Spinal cord (tissue), 10 donors: ENCODE measurements at places on chromosomes 11 and 22. TPM values are rescaled to one million over a fixed set of nuclear protein-coding genes. Genes with fewer than 3 reads are reported as not detected.

The ANO9 gene
- total RNA-seq = 0.22 TPM

The OPCML gene
- 51.1 TPM for total RNA-seq

The OR52I2 gene
- not detected for total RNA-seq

The ADM2 gene
- total RNA-seq = 0.10 TPM

The SMIM38 gene
- 1.2 TPM for total RNA-seq

The OR51B2 gene
- 0.20 TPM for total RNA-seq

The PIWIL4 gene
- 3.4 TPM for total RNA-seq

The NCAM1 gene
- 205 TPM for total RNA-seq

The VPS26B gene
- total RNA-seq = 54.3 TPM

The OR6A2 gene
- 0.11 TPM for total RNA-seq

The CCDC81 gene
- 8.6 TPM for total RNA-seq

- no peaks in the 10 kb centered on the region for H3K27me3 ChIP-seq
- no peak within 1 kb of the TSS for H3K4me3 ChIP-seq
- H3K4me1 ChIP-seq = no peaks in the 10 kb centered on the region
- DNase-seq = no peak
- no peak within 1 kb of the TSS for H3K27ac ChIP-seq
- no peaks in the 10 kb centered on the region for H3K36me3 ChIP-seq
These were observed at the start of gene MS4A6A for GRCh38 chr11:60182541-60183330. TSS of gene MS4A6A (minus strand) at chr11:60183083. CDS start at chr11:60181727, 1,356 bp downstream.

DNA sequence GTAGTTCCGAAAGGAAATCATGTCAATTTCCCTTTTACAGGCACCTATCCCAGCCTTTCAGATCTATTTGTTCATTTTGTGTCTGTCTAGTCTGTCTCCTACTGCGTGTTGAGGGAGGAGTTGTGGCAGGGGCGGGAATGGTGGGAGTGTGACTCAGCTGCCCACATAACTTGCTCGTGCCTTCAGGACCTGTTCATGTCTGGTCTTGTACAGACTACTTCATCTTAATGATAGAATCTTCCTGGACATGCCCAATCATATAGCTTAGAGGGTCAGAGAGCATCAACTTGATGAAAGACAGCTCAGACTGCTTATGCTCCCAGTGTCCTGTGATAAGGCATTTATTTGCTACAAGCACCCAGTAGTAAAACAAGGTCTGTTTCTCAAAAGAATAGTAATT lies 61.0 kb upstream of the BIRC3 start:
- H3K36me3 ChIP-seq = no peaks in the 10 kb centered on the region
- no peaks in the 10 kb centered on the region for H3K4me1 ChIP-seq
- no peak for DNase-seq
- no peak overlapping the region for H3K4me3 ChIP-seq
- H3K27me3 ChIP-seq = no peaks in the 10 kb centered on the region
- no peak overlapping the region for H3K27ac ChIP-seq

GRCh38 chr11:116200564-116200963 lies 572.2 kb downstream of the BUD13 start:
- H3K36me3 ChIP-seq = no peaks in the 10 kb centered on the region
- no peaks in the 10 kb centered on the region for H3K27me3 ChIP-seq
- H3K4me1 ChIP-seq = peaks cover 7% of the 10 kb centered on the region
- no peak for DNase-seq

DNA sequence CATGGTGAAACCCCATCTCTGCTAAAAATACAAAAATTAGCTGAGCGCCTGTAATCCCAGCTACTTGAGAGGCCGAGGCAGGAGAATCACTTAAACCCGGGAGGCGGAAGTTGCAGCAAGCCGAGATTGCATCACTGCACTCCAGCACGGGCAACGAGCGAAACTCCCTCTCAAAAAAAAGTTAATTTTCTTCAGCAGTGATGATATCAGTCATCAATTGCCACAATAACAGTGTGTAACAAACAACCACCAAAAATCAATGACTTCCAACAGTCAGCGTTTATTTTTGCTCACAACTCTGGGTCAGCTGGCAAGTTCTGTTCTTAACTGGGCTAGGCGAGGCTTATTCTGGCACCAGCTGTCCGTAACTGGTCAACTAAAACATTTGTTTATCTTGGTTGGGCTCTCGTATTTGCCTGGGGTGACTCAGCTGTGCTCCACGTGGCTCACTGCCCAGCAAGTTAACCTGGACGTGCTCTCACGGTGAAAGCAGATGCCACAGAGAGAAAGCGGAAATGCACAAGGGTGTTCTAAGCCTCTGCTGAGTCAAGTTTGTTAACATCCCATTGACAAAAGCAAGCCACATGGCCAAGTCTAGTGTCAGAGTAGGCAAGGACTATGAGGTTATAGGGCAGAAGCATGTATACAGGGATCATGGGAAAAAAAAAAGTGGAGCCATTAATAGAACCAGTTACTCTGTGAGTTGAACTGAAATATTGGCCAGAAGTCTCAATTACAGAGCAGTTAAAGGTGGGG lies 52.1 kb downstream of the LHFPL7 start:
- H3K4me3 ChIP-seq = no peak overlapping the region
- H3K27ac ChIP-seq = peak overlapping the region; percentile 57
- H3K27me3 ChIP-seq = no peaks in the 10 kb centered on the region

DNA sequence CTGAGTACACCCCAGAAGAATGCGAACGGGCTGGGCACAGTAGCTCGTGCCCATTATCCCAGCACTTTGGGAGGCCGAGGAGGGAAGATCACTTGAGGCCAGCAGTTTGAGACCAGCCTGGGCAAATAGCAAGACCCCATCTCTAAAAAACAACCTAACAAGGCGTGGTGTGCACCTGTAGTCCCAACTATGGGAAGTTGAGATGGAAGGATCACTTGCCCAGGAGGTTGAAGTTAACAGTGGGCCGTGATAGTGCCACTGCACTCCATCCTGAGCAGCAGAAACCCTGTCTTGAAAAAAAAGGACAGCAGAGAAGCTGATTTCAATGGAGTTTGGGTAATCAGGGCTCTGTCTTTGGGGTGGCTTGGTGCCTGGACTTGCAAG lies 3.3 kb downstream of the RPLP2 start:
- no peaks in the 10 kb centered on the region for H3K27me3 ChIP-seq
- peaks cover 26% of the 10 kb centered on the region for H3K4me1 ChIP-seq
- no peak overlapping the region for H3K27ac ChIP-seq
- H3K36me3 ChIP-seq = peaks cover 48% of the 10 kb centered on the region

DNA sequence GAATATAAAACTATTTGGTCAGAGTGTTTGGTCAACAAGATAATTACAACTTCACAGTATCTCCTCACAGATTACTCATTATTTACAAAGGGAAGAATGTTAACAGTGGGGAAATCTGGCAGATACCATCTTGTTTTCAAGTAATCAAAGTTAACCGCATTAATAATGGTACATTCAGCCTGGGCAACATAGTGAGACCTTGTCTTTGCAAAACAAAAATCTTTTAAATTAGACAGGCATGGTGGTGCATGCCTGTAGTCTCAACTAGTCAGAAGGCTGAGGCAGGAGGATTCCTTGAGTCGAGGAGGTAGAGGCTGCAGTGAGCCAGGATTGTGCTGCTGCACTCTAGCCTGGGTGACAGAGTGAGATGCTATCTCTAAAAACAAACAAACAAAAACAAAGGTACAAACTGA lies 78.5 kb downstream of the ACER3 start:
- H3K27ac ChIP-seq = no peak overlapping the region
- no peaks in the 10 kb centered on the region for H3K4me1 ChIP-seq
- no peak for DNase-seq
- H3K4me3 ChIP-seq = no peak overlapping the region

DNA sequence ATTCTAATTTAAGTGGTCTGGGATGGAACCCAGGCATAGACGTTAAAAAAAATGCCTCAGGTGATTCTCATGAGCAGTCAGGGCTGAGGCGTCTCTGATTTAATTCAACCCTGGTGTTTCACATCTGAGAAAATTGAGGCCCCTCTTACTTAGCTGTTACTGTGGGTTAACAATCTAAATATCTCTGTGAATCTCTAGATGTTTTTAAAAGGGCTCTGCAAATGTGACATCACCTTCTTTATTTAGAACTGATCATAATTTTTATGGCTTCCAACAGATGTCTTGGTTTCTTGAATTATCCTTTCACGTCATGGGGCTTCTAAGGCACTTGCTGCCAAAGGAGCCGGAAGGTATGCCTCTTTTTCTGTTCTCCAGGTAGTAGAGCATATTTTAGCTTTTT lies 76.1 kb upstream of the LIN7C start:
- no peaks in the 10 kb centered on the region for H3K36me3 ChIP-seq
- no peak overlapping the region for H3K27ac ChIP-seq
- H3K27me3 ChIP-seq = no peaks in the 10 kb centered on the region
- no peaks in the 10 kb centered on the region for H3K4me1 ChIP-seq
- H3K4me3 ChIP-seq = no peak overlapping the region
- no peak for DNase-seq

- peaks cover 20% of the 10 kb centered on the region for H3K4me1 ChIP-seq
- no peaks in the 10 kb centered on the region for H3K27me3 ChIP-seq
- DNase-seq = no peak
- H3K27ac ChIP-seq = no peak overlapping the region
These were observed 11.1 kb downstream of the SYNGR1 start for GRCh38 chr22:39360674-39361413.

- H3K4me3 ChIP-seq = no peak overlapping the region
- H3K36me3 ChIP-seq = no peaks in the 10 kb centered on the region
- H3K4me1 ChIP-seq = no peaks in the 10 kb centered on the region
- H3K27me3 ChIP-seq = no peaks in the 10 kb centered on the region
These were observed 258.6 kb downstream of the METTL15 start for GRCh38 chr11:28366549-28367346.

GRCh38 chr22:45834241-45834640 lies 142.7 kb downstream of the WNT7B start:
- no peak overlapping the region for H3K27ac ChIP-seq
- H3K4me1 ChIP-seq = peaks cover 26% of the 10 kb centered on the region
- no peak overlapping the region for H3K4me3 ChIP-seq
- H3K36me3 ChIP-seq = peaks cover 4% of the 10 kb centered on the region
- H3K27me3 ChIP-seq = no peaks in the 10 kb centered on the region
- DNase-seq = no peak

- no peak overlapping the region for H3K27ac ChIP-seq
- H3K4me3 ChIP-seq = no peak overlapping the region
- H3K27me3 ChIP-seq = no peaks in the 10 kb centered on the region
- H3K4me1 ChIP-seq = no peaks in the 10 kb centered on the region
- H3K36me3 ChIP-seq = peaks cover 27% of the 10 kb centered on the region
These were observed 12.6 kb downstream of the ZNF143 start for GRCh38 chr11:9473408-9473807.

GRCh38 chr11:132008226-132008625 lies 637.8 kb downstream of the NTM start:
- peaks cover 6% of the 10 kb centered on the region for H3K4me1 ChIP-seq
- H3K27me3 ChIP-seq = no peaks in the 10 kb centered on the region
- no peaks in the 10 kb centered on the region for H3K36me3 ChIP-seq
- DNase-seq = no peak

- no peaks in the 10 kb centered on the region for H3K36me3 ChIP-seq
- H3K4me1 ChIP-seq = peaks cover 16% of the 10 kb centered on the region
- no peak overlapping the region for H3K4me3 ChIP-seq
These were observed 37.1 kb downstream of the RAB30 start for GRCh38 chr11:83034673-83035014.

GRCh38 chr11:34451053-34451452 lies 12.3 kb downstream of the CAT start:
- H3K36me3 ChIP-seq = peaks cover 5% of the 10 kb centered on the region
- no peak overlapping the region for H3K4me3 ChIP-seq
- H3K4me1 ChIP-seq = no peaks in the 10 kb centered on the region
- H3K27me3 ChIP-seq = no peaks in the 10 kb centered on the region
- no peak for DNase-seq
- no peak overlapping the region for H3K27ac ChIP-seq

DNA sequence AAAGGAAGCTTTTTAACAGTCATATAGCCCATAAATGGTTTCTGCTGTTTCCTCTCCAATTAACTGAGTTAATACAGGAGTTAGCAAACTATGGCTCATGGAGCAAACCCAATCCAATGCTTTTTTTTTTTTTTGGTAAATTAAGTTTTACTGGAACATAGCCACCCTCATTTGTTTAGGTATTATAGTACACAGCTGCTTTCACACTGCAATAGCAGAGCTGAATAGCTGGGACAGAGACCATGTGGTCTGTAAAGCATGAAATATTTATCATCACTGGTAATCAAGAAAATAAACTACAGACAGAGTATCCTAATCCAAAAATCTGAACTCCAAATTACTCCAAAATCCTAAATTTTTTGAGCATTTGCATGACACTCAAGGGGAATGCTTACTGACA lies 53.7 kb downstream of the RDX start:
- no peaks in the 10 kb centered on the region for H3K4me1 ChIP-seq
- H3K4me3 ChIP-seq = no peak overlapping the region
- peaks cover 7% of the 10 kb centered on the region for H3K36me3 ChIP-seq

DNA sequence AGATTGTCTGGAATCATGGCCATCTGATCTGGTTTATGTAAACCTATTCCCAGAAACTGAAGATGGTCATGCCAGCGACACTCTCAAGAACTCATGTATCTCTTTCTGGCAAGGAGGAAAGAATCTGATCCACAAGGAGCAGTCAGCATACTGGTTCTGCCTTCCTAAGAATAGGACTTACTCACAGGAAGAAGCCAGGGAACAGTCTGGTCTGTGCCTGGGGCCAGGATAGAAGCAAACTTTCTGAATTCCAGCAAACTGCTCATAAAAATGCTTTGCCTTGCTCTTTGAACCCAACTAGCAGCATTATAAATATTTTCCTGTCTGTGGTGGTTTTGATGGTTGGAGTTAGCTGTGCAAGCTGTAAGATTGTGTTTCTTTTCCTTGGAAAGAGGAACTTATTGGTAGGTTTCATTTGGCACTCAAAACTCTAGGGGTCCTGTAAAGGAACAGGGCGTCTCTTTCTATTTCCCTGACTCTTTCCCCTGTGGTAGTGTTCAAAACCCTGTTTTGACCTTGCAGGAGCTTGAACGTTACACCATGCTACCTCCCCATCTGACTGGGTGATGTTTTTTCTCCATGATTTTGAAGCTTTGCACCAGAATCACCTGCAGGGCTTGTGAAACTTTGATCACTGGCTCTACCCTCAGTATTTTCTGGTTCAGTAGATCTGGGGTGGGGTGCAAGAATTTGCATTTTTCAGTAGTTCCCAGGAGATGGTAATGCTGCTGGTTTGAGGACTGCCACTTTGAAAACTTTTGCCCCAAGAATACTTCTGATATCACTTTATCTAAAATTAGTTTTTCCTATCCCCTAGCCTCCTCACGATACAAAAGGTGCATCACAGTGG lies 627.8 kb upstream of the ANO5 start:
- no peak for DNase-seq
- no peaks in the 10 kb centered on the region for H3K4me1 ChIP-seq
- H3K27ac ChIP-seq = no peak overlapping the region
- no peak overlapping the region for H3K4me3 ChIP-seq

GRCh38 chr11:110832080-110832479 lies 119.8 kb upstream of the ARHGAP20 start:
- H3K36me3 ChIP-seq = no peaks in the 10 kb centered on the region

- peaks cover 67% of the 10 kb centered on the region for H3K4me1 ChIP-seq
- peaks cover 4% of the 10 kb centered on the region for H3K36me3 ChIP-seq
- H3K4me3 ChIP-seq = peak within 1 kb of the TSS; percentile 64
- peaks cover 3% of the 10 kb centered on the region for H3K27me3 ChIP-seq
- H3K27ac ChIP-seq = peak within 1 kb of the TSS; percentile 33
These were observed at the start of gene EMID1 for GRCh38 chr22:29205594-29206371. TSS of gene EMID1 (plus strand) at chr22:29205896. CDS start at chr22:29206039, 143 bp downstream.

GRCh38 chr11:120340529-120340928 lies 4.3 kb downstream of the ARHGEF12 start:
- H3K36me3 ChIP-seq = no peaks in the 10 kb centered on the region
- DNase-seq = no peak
- H3K4me3 ChIP-seq = peak overlapping the region; percentile 81
- no peaks in the 10 kb centered on the region for H3K27me3 ChIP-seq
- no peaks in the 10 kb centered on the region for H3K4me1 ChIP-seq
- peak overlapping the region; percentile 92 for H3K27ac ChIP-seq
